ENCODE measurements at places on chromosomes 2 and 18.

- no peak for DNase-seq
Observed at GRCh38 chr2:203453858-203454451, 81.1 kb downstream of the RAPH1 start.

DNA sequence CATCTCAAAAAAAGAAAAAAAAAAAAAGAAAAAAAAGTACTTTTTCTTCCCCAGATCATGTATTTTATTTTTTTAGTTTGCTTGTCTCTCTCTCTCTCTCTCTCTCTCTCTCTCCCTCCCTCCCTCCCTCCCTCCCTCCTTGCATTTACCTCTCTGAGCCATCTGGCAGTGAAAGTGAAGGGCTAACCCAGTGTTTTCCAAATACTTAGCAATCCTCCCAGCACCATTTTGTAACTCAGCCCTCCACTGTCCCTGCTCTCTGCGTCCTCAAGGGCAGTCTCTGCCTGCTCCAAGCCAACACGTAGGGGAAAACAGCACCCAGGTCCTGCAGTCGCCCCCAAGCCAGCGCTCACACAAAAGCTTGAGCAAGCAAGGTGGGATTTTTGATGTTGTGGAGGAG lies 19.6 kb upstream of the TEX44 start:
- DNase-seq, result no peak

GRCh38 chr2:19072161-19072560 lies 286.3 kb downstream of the OSR1 start:
- DNase-seq, result no peak

DNA sequence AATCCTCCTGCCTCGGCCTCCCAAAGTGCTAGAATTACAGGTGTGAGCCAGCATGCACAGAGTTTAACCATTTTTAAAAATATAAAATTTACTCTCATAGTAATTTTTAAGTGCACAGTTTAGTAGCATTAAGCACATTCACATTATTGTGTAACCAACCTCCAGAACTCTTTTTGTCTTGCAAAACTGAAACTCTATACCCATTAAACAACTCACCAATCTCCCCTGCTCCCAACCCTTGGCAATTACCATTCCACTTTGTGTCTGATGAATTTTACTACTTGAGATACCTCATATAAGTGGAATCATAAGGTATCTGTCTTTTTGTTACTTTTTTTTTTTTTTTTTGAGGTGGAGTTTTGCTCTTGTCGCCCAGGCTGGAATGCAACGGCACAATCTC lies 112.5 kb downstream of the BMPR2 start:
- no peak for DNase-seq

GRCh38 chr2:110680709-110681108 lies 2.8 kb upstream of the BUB1 start:
- no peak for DNase-seq

GRCh38 chr2:60091266-60091665 lies 462.2 kb downstream of the BCL11A start:
- no peak for DNase-seq

DNA sequence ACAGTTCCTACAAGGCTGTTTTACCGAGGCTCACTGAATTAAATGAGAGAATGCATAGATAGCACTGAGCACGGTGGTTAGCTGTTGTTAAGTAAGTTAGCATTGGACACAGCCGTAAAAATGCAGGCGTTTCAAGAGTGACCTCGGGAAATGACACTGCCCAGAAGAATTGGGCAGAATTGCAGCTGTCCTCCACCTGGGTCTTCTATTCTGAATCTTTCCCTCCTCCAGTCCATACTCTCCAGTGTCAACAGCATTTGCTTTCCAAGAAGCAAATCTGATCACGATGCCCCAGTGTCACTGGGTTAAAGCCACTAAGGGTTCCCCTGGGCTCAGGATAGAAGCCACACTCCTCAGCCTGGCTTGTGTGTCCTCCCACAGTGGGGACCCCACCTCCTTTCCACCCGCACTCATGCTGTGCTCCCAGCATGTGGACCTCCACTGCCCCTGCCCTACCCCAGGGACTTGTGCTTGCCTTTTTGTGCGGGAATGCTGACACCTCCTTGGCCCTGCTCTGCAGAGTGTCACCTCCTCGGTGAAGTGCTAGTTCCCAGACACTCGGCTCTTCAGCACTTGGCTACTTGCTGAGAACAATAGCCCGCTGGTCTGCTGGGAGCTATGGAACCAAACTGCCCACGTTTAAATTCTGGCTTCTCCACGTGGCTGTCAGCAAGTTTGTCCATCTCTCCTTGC lies 135.0 kb downstream of the ANTXR1 start:
- peak; percentile 71 for DNase-seq

DNA sequence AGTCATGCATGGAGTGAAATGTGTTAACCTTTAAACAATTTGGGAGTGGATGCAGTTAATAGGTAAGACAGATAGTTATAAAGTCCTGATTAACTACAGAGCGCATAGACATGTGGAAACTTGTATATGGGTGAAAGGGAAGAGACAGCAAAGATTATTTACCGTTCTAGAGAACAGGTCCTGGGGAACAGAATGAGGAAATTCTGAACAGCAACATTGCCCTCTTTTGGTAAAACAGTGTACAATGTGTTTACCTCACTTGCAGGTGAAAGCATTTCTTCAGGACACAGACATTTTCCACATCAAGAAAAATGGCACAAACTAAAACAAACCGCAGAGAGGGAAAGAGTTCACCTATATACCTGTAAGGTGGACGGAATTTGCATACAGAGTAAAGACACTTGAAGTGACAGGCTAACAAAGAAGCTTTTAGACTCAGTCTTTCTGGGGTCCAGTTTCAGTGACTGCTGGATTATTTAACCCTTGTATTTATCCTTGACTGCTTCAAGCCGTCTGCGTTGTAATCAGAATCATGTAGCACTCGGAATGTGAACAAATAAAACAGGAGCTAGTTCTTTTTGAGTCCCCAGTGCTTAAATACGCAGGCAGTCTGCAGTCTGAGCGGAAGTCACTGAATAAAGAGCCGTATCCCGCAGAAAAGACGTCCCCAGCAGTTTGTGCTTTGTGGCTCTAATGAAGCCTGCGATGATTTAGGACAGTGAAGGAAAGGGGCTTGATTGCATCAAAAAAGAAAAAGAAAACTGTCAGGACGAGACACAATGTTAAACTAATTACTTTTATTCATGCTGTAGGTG lies 364.8 kb upstream of the GALNT5 start:
- DNase-seq, result no peak

DNA sequence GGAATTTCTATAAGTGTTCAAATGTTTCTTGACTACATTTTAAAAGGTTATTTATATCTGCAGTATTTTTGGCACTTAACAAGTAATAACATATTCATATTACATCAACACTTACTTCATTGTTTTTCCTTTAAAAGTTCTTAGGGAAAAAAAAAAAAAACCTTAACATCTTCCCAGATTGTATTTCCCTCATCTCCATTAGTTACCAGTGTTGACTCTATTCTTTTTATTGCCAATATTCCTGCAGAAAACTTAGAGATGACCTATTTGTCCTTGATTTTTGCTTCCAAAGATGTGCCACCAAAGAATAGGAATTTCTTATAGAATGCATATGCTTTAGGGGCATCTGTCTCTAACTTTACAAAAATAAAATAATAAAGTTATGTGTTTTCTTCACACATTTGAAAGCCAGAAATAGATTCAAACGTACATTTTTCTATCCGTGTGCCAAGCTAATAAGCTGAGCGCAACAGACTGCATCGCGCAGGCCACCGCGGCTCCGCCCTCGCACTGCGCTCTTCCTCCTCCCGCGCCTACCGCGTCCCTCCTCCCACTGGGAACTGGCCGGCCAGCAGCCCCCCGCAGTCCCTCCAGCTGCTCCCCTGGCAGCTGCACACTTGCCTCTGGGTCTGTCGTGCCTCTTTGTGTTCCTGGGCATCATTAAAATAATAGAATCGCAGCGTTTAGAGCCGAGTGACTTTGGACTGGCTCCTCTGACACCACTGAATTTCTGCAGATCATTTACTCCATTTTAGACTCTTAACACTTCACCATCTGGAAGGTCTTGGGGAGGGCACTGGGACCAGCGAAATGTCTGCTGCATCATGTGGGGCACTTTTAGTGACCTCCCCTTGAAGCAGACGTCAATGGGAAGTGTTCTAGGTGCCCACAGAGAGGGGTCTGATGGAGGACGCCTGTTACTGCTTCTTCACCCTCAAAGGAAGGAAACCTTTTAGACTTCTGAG lies 21.2 kb upstream of the NAB1 start:
- DNase-seq, result no peak

DNA sequence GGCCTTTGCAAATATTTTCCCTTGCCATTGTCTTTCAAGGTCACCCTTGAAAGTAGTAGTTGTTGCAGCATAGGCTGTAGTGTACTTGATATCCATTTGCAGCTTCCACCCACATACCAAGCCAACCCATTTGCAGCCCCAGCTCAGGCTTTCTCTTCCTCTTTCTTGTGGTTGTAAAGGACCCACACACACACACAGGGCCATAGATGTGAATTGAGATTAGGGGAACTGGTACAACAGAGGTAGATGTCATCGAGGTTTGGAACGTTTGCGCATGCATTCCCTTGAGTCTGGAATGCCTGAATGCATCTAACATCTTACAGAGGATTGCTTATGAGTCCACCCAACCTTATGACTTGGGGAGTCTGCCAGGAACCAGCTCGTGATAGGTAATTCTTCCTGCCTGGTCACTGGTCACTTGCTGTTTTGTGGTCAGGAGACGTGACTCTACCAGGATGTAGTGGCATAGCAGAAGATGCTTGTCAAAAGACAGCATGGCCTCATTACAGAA lies 91.9 kb downstream of the MRPS9 start:
- DNase-seq, result no peak

DNA sequence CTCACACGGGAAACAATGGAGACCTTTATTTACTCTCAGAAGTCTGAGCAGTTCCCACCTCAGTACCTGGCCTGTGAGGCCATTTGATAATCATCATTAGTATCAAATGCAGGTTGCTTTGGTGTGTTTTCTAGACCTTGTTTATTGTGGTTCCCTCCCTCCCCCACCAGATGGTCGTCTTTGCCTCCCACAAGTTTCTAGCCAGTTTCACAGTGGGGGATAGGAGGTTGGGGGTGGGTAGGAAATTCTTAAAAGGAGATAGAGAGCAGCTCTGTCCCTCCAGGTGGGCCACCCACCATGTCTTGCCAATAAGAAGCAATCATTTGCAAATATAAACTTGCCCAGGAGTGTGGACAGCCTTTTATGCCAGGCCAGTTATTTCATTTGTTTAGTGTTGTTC lies 31.3 kb downstream of the SETBP1 start:
- DNase-seq, result peak; percentile 76

DNA sequence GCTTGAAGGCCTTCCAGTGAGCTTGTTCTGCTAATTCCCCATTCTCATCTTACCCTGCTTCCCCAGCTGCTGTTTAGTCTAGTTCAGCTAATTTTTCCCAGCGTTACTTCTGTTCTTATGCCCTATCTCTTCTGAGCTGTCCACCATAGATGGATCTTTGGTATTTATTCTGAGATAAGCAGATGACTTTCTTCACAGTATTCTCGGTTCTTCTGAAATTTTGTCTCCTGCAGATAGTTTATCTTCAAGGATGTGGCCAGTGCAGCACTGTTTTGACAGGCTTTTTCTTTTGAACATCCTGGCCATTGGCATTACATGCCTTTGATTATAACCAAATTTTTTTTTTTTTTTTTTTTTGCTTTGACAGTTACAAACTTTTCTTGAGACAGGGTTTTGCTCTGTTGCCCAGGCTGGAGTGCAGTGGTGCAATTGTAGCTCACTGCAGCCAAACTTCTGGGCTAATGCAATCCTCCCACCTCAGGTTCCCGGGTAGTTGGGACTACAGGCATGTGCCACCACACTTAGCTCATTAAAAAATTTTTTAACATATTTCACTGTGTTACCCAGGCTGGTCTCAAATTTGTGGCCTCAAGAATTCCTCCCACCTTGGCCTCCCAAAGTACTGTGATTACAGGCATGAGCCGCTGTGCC lies 134.2 kb downstream of the WDSUB1 start:
- no peak for DNase-seq

DNA sequence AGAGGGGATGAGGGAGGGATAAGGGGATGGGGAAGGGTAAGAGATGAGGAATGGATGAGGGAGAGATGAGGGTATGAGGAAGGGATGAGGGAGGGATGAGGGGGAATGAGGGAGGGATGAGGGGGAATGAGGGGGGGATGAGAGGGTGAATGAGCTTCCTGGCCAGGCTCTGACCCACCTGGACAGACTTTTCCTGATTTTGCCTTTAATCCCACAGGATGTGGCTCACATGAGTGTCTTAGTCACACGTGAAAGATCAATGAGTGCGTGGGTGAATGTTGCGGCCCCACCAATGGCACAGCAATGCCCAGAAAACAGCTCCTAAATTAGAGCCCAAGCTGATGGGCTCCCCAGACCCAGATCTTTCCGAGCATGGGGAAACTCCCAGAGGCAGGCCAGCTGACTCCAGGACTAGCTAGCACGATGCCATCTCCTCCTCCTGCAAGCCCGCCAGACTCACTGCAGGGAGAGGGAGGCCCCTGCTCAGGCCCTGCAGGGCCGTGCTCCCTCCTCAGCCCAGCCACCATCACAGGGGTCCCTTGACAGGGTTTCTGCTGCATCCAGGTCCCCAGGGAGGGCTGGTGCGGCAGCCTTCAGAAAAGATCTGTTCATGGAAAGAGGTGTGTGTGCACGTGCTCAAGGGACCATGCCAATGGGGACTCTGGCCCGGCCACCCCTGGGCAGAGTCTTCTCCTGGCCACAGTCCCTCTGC lies 41.4 kb downstream of the AQP12A start:
- DNase-seq, result no peak

DNA sequence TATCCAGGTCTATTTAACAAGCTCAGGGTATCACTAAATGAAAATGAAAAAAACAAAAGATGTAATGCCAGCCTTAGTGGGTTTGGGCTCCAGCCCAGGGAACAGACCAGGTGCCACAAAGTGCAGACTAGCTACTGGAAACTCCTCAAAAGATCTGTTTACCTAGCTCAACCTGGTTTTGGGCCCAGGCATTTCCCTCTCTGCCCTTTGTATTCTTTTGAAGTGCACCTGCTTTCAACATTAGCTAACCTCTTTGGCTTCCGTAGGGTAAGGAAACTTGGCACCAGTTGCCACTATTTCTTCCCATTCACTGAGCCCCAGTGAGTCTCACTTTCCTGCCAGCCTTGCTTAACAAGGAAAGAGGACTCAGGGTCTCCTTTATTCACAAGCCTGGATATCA lies 123.6 kb upstream of the CDCA7 start:
- DNase-seq, result no peak

GRCh38 chr2:186751078-186751477 lies 57.2 kb downstream of the FAM171B start:
- no peak for DNase-seq

- no peak for DNase-seq
Observed at GRCh38 chr2:200614249-200614648, 28.4 kb downstream of the AOX1 start.

DNA sequence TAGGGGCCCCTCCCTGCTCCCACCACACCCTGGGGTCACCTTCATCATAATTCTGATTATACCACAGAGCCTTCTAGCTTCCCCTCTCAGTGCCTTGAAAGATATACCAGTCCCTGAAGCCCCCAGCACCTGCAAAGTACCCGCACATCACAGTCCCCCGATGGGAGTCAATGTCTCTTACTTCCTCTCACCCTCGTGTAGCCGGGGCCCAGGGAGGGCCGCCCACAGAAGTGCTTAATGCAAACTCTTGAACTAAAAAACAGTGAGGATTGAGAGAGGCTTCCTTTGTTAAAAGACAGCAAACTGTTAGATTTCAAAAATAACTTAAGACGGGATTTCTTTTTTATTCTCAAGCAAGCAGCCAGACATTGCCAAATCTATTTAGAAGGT lies 76.5 kb downstream of the SFXN5 start:
- peak; percentile 39 for DNase-seq

- no peak for DNase-seq
Observed at GRCh38 chr18:26804519-26804918, 61.0 kb downstream of the AQP4 start.

- no peak for DNase-seq
Observed at GRCh38 chr2:101723371-101724124, 26.0 kb downstream of the MAP4K4 start.
